Cortex of kidney (tissue), 1 donor: ENCODE measurements at places on chromosomes 6 and 20.

GRCh38 chr6:29792123-29793035, 35.2 kb upstream of the HLA-G start:
- no peak for DNase-seq

DNA sequence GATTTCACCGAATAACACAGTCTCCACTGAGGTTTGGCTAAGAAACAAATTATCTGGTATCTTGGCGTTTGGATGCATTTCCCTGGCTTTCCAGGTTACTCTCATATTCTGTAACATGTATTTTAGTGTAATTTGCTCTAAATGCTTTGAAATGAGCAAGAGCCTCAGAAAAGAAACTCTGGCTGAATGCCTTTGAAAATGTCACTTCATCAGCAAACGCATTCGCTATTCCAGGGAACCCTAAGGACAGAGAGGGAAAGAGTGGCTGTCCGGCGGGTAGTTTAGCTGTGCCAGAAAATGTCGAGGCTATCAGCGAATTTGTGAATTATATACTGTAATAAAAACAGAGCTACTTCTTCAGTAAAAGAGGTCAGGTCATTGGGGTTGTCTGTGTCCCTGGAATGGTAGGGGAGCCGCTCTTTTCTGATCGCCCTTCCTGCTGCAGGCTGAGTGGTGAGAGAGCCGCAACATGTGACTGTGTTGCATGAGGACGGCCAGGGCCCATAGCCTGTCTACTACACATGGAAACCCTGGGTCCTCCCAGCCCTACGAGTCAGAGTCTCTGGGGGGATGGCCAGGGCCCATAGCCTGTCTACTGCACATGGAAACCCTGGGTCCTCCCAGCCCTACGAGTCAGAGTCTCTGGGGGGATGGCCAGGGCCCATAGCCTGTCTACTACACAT, 57.3 kb downstream of the SMOC2 start:
- DNase-seq: no peak

GRCh38 chr6:9307786-9308185, 872.4 kb upstream of the SLC35B3 start:
- DNase-seq: no peak

DNA sequence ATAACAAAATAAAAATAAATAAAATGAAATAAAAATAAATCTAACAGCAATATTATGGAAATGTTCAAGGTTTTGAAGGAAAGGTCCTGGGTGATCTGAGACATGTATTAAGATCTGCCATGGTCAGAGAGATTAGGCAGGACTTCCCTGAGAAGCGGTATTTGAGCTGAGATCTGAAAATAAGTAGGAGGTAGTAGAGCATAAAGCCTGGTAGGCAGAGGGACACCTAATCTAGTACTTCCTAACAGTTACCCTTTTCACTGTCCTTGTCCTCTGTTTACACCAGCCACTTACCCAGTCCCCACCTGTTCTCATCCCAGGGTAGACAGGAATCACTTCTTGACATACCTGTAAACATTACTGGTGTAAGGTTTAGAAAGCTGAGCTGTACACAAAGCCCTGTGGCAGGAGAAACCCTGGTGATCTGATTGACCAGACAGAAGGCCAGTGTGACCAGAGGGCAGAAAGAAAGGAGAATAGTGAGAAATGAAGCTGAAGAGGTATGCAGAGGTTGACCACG, 8.3 kb upstream of the ZNF318 start:
- no peak for DNase-seq

- DNase-seq: no peak
Observed at GRCh38 chr20:2955257-2955970, 82.1 kb downstream of the PTPRA start.

- DNase-seq: no peak
Observed at GRCh38 chr6:87706187-87706966, 4.3 kb upstream of the AKIRIN2 start.

GRCh38 chr6:108623995-108624394, 63.3 kb downstream of the FOXO3 start:
- no peak for DNase-seq

GRCh38 chr6:149031201-149031858, 284.5 kb downstream of the UST start:
- DNase-seq: no peak

DNA sequence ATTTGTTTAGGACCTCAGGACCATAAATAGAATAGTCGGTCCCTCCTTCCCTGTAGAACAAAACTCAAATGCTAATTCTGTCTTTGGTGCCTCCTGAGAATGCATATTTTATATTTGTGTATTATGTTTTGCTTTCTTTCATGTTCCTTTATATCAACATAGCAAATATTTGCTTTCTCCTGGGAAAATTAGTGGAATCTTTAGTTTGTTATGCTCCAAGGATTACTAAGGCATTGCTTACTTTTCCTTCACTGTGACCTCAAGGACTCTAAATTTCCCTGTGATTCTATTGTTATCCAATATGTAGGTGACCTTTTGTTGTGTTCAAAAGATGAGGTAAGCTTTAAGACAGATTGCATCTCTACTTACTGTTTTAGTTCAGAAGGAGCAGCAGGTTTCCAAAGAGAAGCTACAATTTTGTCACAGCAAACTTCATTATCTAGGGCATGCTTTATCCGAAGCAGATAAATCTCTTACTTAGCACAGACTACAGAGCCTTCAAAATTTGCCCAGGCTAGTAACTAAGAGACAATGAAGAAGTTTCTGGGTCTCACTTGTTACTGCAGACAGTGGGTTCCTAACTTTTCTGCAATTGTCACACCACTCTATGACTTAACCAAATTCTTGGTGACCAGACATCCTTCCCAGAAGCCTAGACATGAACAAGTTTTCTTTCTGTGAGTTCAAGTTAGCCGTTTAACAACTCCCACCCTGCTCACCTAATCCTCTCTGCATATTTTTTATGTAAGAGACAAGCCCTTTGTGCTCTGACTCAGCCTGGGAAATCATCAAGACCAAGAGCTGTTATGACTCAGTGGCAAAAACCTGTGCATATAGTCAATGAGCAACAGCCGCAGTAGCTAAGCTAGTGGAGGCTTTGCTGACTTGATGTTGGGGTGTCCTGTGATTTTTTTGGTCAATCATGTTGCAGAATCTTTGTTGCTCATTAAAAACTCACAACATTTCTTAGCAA, 378.8 kb downstream of the QKI start:
- DNase-seq: no peak

DNA sequence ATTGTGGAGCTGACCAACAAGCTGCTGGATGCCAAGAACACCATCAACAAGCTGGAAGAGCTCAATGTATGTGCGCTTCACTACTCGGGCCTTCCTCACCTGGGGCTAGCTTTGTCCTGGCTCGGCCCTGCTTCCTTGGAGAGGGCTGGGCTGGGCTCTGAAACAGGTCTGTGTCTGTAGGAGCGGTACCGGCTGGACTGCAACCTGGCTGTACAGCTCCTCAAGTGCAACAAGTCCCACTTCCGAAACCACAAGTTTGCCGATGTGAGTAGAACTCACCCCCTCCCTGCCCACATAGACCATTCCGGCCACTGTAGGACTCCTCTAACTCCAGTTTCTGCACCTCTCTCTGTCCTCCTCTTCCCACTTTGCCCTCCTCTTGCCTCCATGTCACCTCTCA, 6.7 kb downstream of the LRRC73 start:
- no peak for DNase-seq

- DNase-seq: no peak
Observed at GRCh38 chr20:53565254-53565653, 28.4 kb downstream of the ZNF217 start.

GRCh38 chr6:142349215-142349823, 47.5 kb downstream of the ADGRG6 start:
- no peak for DNase-seq

DNA sequence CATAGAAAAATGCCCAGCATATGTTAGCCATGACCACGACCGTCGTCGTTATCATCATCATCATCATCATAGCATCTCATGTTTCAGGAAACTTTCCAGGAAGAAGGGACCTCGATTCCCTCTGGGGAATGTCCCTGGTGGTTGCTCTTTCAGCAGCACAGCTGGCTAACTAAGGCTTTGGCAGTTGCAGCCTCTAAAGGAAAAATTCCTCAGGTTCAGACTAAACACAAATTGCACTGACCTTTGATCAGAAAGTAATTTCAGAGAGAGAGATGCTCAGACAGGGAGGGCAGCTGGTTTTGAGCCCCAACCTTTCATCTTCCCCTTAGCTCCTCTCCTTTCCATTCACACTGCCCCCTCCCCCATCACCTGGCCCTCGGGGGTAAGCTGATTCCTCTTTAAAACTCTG, 5.6 kb upstream of the CFB start:
- no peak for DNase-seq

DNA sequence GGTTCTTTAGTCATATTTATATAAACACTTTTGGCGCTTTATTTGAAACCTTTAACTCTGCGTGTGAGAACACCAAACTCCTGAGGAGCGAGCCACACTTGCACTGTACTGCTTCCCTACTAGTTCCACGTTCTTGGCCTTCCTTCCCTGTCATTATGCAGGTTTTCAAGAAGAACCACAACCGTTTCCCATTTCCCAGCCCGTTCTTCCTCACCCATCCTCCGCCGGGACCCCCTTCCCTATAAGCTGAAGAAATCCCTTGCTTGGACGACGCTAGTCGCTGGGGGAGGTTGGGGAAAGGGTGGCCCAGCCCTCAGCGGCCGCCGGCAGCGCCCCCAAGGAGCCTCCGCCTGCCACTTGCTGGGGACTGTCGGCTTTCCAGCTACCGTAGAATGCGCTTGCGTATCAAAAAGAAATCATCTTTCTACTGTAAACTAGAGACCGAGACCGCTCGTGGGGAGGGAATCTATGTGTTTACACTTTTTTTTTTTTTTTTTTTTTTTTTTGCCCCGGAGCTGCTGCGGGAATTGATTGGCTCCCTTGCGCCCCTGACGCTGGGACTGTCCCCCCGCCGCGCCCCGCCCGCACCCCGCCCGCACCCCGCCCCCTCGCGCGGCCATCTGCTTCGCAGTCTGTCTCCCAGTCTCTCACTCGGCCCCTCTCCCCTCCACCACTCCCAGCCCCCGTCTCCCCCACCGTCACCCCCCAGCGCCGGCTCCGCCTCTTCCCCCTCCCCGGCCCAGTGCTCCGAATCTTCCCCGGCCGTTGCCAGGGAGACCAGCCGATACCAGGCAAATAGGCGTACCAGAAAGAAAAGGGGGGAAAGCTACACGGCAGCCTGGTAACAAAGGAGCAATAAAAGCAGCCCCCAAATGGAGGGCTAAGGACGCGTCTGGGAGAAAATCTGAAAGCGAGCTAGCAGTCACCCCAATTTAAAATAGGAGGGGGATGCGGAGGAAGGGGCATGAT, 2.3 kb upstream of the MARCKS start:
- no peak for DNase-seq

DNA sequence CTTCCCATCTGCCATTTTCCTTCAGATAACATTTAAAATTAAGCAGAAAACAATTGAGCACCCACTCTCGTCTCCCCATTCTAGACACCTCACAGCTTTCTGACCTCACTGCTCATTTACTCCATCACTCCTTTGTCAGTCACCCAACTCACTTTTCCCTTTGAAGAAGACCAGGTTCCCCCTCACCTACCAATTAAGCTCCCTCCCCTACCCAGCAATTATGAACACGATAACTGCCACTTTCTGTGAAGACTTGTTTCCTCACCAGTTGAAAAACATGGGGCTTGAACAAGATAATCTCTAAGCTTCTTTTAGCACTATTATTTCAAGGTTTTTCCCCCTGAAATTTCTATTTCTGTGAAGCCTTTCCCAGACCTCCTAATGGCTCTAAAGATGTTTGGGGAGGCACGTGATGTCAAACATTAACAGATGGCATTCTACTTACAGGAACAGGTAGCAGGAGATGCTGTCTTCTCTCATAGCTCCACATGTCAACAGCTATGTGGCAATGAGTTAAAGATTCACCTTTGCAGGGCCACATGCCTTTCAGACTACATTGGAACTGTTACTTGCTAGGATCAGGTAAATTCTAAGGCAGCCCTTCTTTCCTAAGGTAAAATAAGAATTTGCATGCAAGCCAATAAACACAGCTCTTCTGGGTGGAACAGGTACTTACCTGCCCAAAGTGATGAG, 24.8 kb upstream of the SLA2 start:
- DNase-seq: no peak

DNA sequence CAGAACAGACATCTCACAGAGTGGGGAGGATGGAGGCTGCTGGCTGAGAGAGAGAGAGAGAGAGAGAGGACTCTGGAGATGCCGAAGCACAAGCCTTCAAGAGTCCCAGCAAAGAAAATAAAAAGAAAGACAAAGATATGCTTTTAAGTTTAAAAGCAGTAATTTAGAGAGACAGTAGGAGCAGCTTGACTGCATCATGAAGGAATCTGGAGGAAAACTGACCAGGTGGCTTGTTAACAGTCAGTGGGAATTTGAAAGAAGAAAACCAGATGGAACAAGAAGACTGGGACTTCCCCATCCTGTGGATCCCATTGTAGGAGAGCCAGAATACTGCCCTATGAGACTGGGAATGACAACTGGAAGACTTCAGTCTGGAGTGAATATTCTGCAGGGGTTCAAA, 46.3 kb upstream of the PLN start:
- DNase-seq: no peak

DNA sequence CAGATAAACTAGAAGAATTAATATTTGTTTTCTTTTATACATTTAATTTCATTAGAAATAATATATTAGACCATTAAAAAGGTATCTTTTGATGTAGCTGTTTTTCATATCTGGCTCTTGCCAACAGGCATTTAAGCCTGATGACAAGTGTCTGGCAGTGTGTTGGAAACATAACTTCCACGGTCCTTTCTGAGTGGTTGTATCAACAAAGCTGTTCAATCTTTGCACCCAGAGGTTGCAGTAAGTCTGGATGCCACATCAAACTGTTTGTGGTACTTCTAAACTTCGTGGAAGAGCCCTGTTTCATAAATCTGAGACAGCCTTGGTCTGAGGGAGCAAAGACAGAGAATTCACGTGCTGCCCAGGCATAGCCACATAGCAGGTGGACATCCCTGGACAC, 197.4 kb downstream of the TRDN start:
- no peak for DNase-seq

DNA sequence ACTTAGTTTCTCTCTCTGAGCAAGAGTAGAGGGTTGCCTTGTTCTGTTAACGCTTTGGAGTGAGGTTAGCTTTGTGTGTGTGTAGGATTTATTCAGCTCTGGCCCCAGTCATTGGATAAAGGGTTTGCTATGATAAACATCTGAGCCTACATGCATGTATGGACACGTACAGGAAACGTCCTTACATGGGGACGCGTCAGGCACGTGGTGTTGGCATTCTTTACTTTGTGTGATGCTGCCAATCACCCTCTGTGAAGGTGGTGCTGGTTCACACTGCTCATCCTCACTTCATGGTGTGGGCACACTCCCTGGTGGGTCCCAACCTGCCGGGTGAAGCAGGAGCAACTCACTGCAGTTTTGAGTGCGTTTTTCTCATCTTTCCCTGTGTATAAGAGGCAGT, 53.4 kb upstream of the CD93 start:
- no peak for DNase-seq
